Skin of body (tissue), 3 donors: ENCODE measurements at places on chromosomes 3 and 15. TPM values are rescaled to one million over a fixed set of nuclear protein-coding genes. Genes with fewer than 3 reads are reported as not detected.

DNA sequence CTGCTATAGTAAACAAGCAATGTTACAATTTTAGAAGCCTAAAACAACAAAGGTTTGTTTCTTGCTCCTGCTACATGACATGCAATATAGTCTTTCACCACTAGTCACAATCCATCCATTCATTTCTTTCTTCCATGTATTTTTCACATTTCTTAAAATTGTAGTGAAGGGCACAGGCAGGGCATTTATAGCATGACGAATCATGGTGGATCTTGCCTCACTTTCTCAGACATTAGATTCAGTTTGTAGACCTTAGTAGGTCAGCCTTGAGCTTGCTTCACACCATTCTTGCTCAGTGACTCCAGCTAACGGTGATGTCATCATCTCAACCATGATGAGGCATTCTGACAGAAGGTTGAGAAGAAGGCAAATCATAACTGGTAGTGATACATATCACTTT lies 546.8 kb downstream of the TBL1XR1 start:
- no peak for DNase-seq

GRCh38 chr3:120823156-120823555 lies 80.6 kb downstream of the GTF2E1 start:
- no peak for DNase-seq

GRCh38 chr15:100094127-100094510 lies 247.7 kb downstream of the ADAMTS17 start:
- DNase-seq = no peak

Gene HGD
- not detected for total RNA-seq
